ENCODE measurements at places on chromosomes 5 and 9. TPM values are rescaled to one million over a fixed set of nuclear protein-coding genes. Genes with fewer than 3 reads are reported as not detected.

Gene PCDHB4
- 2.1 TPM for polyA plus RNA-seq

Gene ANKRD31
- 0.66 TPM for polyA plus RNA-seq

Gene CDO1
- polyA plus RNA-seq = 26.4 TPM

Gene TAF11L9
- not detected for polyA plus RNA-seq

Gene BRD8
- 197 TPM for polyA plus RNA-seq
